Activated naive CD8-positive, alpha-beta T cell treated with anti-CD3 and anti-CD28 coated beads for 36 hours (primary cell): ENCODE measurements at places on chromosomes 5 and 9. TPM values are rescaled to one million over a fixed set of nuclear protein-coding genes. Genes with fewer than 3 reads are reported as not detected.
A peak's percentile ranks its signal among the peaks of the same experiment; 100 is the strongest.

DNA sequence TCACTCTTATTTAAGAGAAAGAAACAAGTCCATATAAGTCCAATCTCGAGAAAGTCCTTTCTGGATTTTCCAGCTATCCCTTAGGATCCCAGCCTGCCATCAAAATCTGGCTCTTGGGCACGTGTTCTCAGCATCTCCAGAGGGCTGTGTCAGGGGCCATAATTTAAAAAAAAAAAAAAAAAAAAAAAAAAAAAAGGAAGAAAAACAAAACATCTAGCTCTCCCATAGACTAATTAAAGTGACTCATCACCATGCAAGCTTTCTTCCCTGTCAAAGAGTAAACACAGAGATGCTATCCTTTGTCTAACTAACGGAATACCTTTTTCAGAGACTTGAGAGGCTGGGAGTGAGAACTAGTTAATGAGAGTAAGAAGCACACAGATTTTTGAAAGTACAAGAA is 44.9 kb upstream of the MYO10 start:
- DNase-seq: no peak
- no peaks in the 10 kb centered on the region for H3K27me3 ChIP-seq
- no peak overlapping the region for H3K4me3 ChIP-seq
- no peaks in the 10 kb centered on the region for H3K36me3 ChIP-seq

DNA sequence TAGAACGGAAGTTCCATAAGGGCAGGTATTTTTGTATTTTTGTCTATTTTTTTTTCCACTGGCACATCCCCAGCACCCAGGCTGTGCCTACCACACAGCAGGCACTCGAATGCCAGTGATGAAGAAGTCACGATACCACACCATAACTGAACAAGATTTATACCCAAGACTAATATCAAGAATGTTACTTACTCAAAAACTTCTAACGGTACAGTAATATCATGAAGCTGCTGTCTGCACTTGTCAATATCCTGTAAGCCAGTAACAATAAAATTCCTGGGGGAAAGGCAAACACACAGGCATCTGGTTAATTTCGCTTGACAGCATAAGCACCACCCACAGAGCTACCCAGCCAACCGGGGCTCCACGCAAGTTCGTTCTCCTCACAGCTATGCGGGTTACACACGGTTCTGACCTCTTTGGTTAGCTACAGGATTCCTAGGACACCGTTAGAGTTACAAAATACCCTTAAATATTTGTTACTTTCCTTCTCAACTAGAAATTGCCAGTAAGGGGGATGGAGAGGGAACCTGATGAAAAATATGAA is 1.3 kb downstream of the MED10 start:
- no peaks in the 10 kb centered on the region for H3K27me3 ChIP-seq
- peak overlapping the region; percentile 95 for H3K27ac ChIP-seq
- peaks cover 48% of the 10 kb centered on the region for H3K36me3 ChIP-seq
- H3K4me3 ChIP-seq: peak overlapping the region; percentile 96

GRCh38 chr5:147390654-147391225 is 119.1 kb downstream of the DPYSL3 start:
- H3K36me3 ChIP-seq: no peaks in the 10 kb centered on the region
- no peak for DNase-seq
- H3K27ac ChIP-seq: no peak overlapping the region
- H3K27me3 ChIP-seq: peaks cover 4% of the 10 kb centered on the region
- H3K4me3 ChIP-seq: no peak overlapping the region

- H3K4me1 ChIP-seq: peaks cover 60% of the 10 kb centered on the region
- no peak for DNase-seq
- no peak overlapping the region for H3K4me3 ChIP-seq
- no peaks in the 10 kb centered on the region for H3K27me3 ChIP-seq
- peak overlapping the region; percentile 61 for H3K27ac ChIP-seq
Observed at GRCh38 chr5:16600946-16601345, 15.9 kb downstream of the RETREG1 start.

- H3K36me3 ChIP-seq: no peaks in the 10 kb centered on the region
- DNase-seq: no peak
- H3K4me3 ChIP-seq: no peak overlapping the region
- no peaks in the 10 kb centered on the region for H3K4me1 ChIP-seq
Observed at GRCh38 chr5:167985373-167985772, 306.1 kb upstream of the WWC1 start.

GRCh38 chr9:75086541-75087288 is 1.2 kb downstream of the NMRK1 start:
- peaks cover 9% of the 10 kb centered on the region for H3K36me3 ChIP-seq
- H3K4me1 ChIP-seq: peaks cover 52% of the 10 kb centered on the region
- H3K27me3 ChIP-seq: no peaks in the 10 kb centered on the region
- peak overlapping the region; percentile 93 for H3K27ac ChIP-seq

GRCh38 chr9:130348341-130348740 is 82.8 kb downstream of the HMCN2 start:
- no peaks in the 10 kb centered on the region for H3K4me1 ChIP-seq
- no peaks in the 10 kb centered on the region for H3K36me3 ChIP-seq
- DNase-seq: no peak
- no peaks in the 10 kb centered on the region for H3K27me3 ChIP-seq
- no peak overlapping the region for H3K4me3 ChIP-seq

- no peaks in the 10 kb centered on the region for H3K36me3 ChIP-seq
- no peak overlapping the region for H3K4me3 ChIP-seq
- H3K27me3 ChIP-seq: no peaks in the 10 kb centered on the region
- no peak overlapping the region for H3K27ac ChIP-seq
- H3K4me1 ChIP-seq: no peaks in the 10 kb centered on the region
Observed at GRCh38 chr5:152427721-152428120, 22.6 kb upstream of the NMUR2 start.

DMRTA1 gene
- not detected for total RNA-seq

LCN1 gene
- total RNA-seq: not detected

FOXD4L6 gene
- not detected for total RNA-seq
